AG08395 (cell line): ENCODE measurements at places on chromosomes 16 and 17.

DNA sequence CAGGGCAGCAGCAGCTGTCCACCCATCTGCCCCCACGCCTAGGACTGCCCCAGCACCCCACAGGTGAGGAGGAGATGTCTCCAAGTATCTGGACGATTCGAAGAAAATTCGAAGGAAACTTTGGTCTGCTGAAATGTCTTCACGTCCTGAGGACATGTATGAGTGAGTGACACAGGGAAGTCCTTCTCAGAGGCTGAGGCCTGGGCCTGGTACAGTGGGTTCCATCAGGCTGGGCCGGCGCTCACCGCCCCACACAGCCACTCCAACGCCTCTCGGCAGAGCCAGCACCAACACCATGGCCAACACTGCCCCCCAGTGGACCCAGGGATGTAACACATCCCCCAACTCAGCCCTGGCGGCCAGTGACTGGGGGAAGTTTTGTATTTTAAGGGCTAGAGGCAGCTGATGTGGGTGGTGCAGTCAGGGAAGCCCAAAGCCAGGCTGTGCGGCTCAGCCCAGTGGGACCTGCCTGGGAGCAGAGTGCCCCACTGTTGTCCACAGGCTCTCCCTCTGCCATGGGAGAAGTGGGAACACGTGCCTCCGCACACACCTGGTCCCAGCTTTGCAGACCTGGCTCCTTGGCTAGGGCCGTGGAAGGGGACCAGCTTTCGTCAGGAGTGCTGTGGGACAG lies 55.8 kb upstream of the FASN start:
- peak; percentile 90 for DNase-seq

DNA sequence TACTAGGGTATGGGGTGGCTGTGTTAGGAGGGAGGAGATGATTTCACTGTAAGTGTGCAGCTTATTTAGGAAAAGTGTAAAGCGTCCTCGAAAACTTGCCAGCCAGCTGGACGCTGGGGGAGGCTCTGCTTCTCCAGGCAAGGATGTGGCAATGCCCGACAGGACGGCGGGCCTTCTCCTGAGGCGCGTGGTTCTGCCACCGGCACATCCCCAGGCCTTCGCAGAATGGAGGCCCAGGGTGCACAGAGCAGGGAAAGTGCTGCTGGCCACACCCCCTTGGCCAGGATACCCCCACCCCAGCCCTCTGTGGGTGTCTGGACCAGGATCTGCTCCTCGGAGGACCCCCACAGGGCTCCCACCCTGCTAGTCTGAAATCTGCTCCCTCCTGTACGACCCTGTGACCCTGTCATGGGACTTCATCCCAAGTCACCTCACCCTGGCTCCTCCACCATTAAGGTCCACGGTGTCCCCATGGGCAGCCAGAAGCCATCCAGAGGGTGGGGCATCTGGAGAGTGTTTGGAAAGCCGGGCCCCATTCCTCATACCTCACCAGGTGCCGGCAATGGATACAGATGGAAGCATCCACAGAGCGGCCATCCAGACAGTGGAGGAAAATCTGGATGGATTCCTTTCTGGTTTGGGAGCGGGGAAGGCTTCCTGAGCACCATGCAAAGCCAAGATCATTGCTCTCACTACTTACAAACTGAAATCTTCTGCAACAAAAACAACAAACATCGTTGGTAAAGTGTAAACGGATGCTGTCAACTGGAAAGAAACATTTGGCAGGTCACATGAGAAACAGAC lies 9.2 kb upstream of the SRRM2 start:
- DNase-seq = no peak

DNA sequence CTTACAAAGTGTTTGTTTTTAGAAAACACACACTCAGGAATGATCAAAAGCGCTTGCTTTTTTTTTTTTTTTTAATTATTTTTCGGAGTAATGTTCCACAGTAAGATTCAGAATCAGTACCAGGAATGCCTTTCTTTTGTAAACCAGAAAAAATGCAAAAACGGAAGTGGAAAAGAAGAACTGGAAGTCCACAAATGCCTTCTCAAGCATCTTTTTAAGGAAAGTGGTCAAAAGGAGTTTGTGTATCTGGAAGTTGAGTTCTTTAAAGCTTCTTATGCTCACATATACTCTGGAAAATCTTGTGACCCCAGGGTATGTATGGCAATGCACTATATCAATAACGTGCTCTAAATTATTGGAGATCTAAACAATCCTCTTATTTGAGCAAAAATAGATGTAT lies 126.0 kb downstream of the ABCA8 start:
- no peak for DNase-seq

GRCh38 chr17:33460781-33461450 lies 167.8 kb upstream of the ASIC2 start:
- no peak for DNase-seq

- peak; percentile 40 for DNase-seq
These were observed 92.0 kb upstream of the CDH5 start for GRCh38 chr16:66274335-66275110.

DNA sequence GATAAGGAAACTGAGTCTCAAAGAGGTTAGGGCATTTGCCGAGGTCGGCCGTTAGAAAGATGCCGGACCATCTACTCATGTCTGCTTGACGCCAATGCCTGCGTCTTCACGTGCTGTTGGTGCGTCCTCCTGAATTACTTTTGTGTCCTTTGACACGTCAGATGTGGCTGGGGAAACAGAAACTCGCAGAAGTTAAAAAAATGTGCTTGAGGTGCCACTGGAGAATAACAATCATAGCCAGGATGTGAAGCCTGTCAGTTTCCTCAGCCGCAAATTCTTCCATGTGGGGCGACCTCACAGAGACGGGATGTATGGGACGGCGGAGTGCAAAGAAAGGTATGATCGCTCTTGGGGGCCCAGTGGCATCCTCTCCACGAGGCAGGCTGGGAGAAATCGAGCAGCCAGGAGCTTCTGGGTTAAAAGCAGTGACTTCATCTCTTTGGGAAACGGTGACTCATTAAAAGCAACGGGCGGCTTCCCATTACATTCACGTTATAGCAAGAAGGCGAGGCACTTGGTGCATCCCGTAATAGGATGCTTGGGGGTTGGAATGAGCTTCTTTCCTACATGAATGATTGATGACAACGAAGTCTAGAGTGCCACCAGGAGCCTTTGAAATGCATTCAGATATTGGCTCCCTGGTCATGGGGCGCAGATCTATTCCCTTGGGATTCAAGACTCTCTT lies 67.8 kb downstream of the BMERB1 start:
- DNase-seq = peak; percentile 86
